HS-5 (cell line): ENCODE measurements at places on chromosomes 1 and 21.

- DNase-seq = no peak
Observed at GRCh38 chr1:83857716-83858115, 141.2 kb downstream of the TTLL7 start.

DNA sequence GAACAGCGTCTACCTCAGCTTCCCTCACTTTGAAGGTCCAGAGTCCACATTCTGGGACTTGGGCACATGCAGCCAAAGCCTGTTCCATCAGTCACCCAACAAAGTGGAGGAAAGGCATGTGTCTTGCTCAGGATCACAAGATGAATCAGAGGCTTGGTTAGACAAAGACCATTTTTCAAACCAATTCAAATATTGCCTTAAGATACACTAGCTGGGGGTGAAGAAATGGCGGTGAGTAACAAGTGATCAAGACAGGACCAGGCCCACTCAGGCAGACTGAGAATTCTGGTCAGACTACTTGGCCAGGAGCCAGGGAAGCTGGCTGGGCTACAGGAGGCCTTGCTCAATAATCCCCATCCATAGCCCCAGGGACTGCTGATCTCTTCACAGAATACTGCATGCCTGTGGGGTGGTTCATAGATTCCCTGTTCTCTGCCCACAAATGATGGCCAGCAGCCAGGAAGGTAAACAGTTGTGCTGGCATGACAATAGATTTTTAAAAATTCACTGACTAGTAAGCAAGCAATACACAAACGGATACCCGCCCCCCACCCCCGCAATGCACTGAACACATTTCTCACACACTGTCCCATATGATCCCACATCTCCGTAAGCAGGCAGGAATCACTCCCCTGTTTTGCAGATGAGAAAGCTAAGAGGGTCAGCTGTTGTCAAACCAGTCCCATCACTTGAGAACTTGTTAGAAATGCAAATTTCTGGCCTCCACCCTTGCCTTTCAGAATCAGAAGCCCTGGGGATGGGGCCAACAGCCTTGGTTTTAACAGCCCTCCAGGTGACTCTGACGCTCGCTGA lies 27.2 kb downstream of the ERI3 start:
- peak; percentile 100 for DNase-seq

DNA sequence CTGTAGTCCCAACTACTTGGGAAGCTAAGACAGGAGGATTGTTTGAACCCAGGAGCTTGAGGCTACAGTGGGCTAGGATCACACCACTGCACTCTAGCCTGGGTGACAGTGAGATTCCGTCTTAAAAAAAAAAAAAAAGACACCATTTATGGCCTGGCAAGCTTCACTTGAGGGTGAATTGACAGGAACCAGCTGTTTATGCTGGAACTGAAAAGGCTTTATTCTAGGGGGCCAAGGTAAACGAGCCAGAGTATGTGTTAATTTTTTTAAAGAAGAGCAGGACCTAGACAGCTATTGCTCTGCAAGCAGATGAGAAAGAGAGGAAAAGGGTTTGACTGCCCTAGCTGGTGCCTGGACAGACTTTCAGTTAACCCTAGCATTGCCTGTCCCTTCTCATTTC lies 37.0 kb downstream of the S100A6 start:
- DNase-seq = no peak

- no peak for DNase-seq
Observed at GRCh38 chr1:67264152-67264551, 43.5 kb upstream of the IL12RB2 start.

- no peak for DNase-seq
Observed at GRCh38 chr1:179228783-179229213, 679 bp downstream of the ABL2 start.

GRCh38 chr1:11806307-11806936 lies 431 bp downstream of the CLCN6 start:
- DNase-seq = no peak

- DNase-seq = no peak
Observed at GRCh38 chr1:173267453-173267945, 60.4 kb upstream of the TNFSF4 start.

DNA sequence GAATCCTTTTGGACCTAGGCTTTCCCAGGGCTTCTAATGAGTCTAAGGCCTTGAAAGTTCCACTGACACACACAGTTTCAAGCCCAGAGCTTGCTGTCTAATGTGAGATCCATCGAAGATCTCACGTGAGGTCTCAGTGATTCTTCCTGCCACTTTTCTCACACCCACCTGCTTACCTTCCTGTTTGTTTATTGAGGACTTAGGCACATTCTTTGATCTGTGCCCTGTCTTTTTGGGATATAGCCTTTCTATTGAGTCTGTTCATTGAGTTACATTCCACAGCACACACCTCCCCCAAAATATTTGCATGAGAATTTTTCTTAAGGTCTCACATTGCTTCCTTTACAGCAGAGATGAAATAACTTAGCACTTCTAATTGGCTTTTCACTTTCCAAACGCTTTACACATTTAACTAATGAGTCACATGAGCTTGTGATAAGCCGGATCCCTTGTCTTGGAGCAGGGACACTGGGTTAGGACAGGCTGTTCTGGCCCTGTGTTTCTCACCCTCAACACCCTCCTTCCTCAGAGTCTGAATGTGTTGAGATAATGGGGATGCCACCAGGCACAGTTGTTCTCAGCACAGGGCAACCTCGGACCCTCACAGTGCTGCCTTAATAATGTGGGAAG lies 288.3 kb downstream of the TM2D1 start:
- no peak for DNase-seq

DNA sequence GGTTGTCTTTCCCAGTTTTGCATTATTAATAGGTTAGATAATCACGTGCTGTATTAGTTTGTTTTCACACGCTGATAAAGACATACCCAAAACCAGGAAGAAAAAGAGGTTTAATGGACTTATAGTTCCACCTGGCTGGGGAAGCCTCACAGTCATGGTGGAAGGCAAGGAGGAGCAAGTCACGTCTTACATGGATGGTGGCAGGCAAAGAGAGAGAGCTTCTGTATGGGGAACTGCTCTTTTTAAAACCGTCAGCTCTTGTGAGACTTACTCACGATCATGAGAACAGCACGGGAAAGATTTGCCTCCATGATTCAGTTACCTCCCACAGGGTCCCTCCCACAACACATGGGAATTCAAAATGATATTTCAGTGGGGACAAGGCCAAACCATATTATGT lies 2.3 kb upstream of the VCAM1 start:
- no peak for DNase-seq
